ENCODE measurements at places on chromosomes 6 and 20.
A peak's percentile ranks its signal among the peaks of the same experiment; 100 is the strongest.

GRCh38 chr6:163916315-163917081, 502.0 kb downstream of the QKI start:
- DNase-seq: no peak

- no peak for DNase-seq
Observed at GRCh38 chr6:16857969-16858592, 96.8 kb upstream of the ATXN1 start.

GRCh38 chr6:107764684-107765460, 59.2 kb downstream of the SCML4 start:
- no peak for DNase-seq

DNA sequence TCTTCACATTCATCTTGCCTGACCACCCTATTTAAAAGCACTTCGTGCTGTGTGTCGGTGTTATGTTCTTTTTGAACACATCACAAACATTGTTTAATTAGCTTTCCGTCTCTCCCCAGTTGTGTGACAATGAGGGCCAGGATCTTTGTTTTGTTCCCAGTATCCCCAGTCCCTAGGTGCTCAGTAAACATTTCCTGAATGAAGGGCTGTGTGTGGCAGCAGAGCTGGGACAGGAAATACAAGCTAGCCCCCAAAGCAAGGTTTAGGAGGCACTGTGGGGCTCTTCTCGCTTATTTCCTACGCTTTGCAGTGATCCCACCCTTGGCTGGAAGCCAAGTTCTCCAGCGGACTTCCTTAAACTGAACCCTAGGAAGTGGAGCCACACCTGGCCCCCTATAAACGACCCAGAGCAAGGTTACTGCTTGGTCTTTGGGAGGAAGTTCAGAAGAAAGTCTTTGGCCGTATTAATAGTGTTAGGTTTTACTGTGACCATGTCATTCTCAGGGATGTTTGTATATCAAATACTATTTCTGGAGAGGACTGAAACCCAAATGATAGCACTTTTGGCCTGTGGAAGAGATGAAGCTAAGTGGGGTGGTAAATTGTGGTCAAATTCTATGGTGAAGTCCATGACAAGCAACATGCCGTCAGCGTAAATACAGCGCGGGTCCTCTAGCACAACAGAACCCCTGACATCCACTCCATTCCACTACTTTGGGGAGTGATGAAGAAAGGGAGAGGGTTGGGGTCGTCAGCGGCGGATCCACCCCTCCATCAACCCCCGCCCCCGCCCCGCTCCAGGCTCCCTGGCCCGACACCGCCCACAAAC, 570 bp upstream of the FANCE start:
- DNase-seq: no peak

- DNase-seq: no peak
Observed at GRCh38 chr20:11246251-11246775, 572.5 kb upstream of the JAG1 start.

DNA sequence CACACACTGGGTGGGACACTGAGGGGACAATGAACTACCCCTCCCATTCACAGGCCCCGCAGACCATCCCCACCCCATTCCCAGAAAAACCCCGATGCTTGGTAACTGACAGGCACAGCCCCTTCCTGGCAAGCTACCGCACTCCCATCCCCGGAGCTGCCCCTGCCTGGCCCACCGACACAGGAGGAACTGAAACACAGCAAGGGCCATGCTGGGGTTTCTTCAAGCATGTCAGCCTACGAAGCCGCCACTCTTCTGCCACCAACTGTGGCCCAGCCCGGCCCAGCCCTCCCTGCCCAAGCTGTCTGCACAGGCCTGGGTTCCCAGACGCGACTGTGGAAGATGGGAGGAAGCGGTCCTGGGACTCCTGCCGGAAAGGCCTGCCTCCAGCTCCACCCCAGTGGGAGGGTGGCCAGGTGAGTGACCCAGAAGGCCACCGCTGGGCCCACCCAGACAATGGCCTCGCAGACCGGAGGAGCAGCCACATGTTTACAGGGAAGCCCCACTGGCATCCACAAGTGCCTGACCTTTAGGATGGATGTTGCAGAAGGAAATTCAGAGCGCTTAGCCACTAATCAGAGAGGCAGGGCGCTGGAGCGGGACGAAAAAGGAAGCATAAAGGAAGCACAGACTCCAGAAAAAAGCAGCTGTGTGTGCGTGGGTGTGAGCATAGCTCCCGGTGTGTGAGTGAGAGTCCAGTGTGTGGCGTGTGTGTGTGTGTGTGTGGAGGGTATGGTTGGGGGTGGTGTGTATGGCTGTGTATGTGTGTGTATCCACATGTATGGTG, 91.6 kb downstream of the PRND start:
- peak; percentile 35 for DNase-seq

DNA sequence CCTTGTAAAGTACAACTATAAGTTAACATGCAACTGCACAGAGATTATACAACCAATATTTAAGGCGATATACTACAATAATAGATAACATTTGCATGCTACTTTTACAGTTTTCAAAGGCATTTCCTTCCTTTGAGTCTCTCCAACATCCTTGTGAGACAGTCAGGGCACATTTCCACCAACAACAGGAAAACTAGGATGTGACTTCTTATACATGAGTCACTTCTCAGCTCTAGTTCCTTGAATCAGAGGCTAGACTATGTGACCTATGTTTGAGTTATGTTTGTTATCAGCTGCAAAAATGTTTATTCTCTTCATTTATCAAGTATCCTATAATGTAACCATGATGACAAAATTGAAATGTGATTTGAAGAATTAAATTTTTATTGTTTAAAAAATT, 51.7 kb upstream of the TFAP2D start:
- DNase-seq: no peak

GRCh38 chr20:55160996-55161395, 685.6 kb downstream of the DOK5 start:
- no peak for DNase-seq

DNA sequence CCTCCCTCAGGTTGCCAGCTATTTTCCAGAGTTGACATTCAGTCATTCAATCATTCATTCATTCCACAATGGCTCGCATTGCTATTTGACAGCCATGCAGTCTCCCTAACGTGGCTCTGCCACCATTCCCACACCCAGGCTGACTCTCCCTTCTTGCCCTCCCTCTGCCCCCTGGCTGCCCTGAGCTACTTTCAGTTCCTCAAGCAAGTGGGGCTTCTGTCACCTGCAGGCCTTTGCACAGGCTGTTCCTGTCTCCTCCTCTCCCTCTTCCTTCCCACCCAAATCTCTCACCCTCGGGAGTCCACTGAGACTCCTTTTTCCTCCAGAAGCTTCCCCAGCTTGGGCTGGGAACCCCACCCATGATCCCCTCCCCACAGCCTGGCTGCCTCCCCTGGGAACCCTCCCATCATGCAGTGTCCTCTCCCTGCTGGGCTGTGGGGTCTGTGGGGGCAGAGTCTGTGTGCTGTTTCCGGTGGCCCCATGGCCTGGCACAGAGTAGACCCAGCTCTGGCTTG, 2.6 kb downstream of the PACSIN1 start:
- no peak for DNase-seq

DNA sequence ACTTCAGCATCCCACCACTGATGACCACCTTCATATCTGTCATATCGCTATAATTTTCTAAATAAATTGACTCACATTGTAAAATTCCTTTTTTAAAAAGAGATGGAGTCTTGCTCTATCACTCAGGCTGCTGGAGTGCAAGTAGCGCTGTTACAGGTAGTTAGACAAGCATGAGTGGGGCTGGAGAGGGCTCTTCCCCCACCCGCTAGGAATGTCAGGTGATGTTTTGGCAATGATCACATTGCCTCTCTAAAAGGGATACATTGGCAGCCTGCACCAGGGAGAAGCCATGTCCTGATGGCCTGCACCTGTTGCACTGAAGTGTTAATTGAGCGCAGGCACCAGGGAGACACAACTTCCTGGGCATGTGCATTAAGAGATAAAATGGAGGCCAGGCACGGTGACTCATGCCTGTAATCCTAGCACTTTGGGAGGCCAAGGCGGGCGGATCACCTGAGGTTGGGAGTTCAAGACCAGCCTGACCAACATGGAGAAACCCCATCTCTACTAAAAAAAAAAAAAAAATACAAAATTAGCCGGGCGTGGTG, 16.9 kb upstream of the SLC22A16 start:
- DNase-seq: no peak

GRCh38 chr20:967796-968742, 34.0 kb downstream of the RSPO4 start:
- no peak for DNase-seq

- DNase-seq: no peak
Observed at GRCh38 chr6:145626857-145627256, 108.5 kb downstream of the EPM2A start.

GRCh38 chr20:16279320-16279719, 293.9 kb downstream of the KIF16B start:
- DNase-seq: no peak
